NCI-H2107 (cell line): ENCODE measurements at places on chromosomes 3 and 15.

DNA sequence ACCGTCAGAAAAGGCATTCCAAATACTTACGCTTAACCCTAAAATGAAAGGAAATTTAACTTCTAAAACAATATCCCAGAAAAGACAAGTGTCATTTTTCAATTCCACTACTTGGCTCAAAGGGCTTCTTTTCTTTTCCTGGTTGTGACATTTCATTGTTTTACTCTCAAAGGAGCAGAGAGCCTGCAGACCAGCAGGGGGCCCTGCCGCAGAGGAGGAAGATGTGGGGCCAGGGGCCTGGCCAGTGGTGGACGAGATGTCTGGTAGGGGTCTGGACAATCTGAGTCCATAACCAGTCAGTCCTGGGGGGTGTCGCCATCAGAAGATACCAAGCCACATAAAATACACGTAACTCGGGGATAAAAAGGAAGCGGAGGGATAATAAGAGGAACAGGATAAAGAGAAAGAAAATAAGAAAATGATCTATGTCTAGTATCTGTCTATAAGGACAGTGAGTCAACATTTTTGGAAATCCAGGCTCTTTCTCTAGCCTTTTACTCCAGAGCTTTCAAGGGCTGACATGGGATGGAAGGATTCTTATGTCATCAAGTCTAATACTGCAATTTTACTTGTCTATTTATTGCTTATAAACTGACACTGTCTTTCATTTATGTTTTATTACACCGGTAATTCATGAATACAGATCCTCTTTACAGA is 54.2 kb upstream of the ARHGEF3 start:
- no peak for DNase-seq

DNA sequence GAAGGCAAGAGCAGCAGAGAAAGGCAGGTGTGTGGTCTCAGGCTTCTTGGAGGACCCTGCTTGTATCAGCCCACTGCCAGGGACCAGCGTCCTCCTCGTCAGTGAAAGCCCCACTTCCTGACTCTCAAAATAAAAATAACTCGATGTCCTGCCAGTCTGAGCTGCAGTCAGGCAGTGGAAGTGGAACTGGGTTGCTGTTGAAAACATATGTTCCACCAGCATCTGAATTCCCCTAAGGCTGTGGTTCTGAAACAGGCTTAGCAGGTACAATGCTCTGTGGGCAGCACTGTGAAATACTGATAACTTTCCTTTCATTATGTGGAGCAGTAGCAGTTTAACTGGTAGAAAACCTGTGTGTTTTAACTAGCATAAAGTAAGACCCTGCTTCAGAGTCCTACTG is 121.6 kb upstream of the EIF1B start:
- no peak for DNase-seq

GRCh38 chr3:71815340-71816067 is 30.6 kb upstream of the PROK2 start:
- no peak for DNase-seq

- no peak for DNase-seq
Observed at GRCh38 chr3:141478139-141478538, 8.7 kb upstream of the RASA2 start.

DNA sequence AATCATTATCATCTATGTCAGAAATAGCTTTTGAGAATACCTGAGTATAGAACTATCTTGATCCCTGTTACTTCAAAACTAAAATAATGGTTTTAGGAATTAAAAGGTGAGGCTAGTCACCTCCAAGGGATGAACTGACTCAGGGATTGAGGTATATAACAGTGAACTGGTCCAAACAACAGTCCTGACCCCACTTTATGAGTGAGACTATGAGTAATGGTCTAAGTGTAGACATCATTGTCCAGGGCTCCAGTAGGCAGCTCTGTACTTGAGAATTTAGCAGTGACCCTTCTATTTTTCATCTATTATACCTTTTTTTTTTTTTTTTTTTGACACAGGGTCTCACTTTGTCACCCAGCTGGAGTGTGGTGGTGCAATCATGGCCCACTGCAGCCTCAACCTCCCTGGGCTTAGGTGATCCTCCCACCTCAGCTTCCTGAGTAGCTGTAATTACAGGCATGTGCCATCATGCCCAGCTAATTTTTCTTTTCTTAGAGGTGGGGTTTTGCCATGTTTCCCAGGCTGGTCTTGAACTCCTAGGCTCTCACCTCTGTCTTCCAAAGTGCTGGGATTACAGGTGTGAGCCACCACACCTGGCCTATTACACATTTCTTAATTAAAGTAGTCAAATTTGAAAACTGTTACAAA is 36.3 kb downstream of the MLH1 start:
- no peak for DNase-seq

- no peak for DNase-seq
Observed at GRCh38 chr15:34436126-34436955, 1.3 kb downstream of the GOLGA8A start.

DNA sequence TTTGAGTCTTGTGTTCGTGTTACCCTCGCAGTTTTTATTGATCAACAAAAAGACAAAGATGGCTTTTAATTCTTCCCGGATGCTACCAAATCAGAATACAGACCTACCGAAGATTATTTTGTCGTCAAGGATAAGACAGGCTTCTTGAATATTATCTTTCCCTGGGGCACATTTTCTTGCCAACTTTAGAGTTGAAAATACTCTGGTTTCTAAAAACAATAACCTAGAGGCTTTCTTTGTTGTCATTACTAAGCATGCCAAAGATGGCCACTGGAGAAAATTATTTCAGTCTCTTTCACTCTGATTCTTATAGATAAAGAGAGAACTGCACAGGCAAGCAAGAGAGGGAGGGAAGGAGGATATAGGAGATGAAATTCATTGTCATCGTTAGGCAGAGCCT is 33.9 kb downstream of the OXNAD1 start:
- no peak for DNase-seq

GRCh38 chr3:195110647-195111318 is 160.2 kb downstream of the XXYLT1 start:
- no peak for DNase-seq

DNA sequence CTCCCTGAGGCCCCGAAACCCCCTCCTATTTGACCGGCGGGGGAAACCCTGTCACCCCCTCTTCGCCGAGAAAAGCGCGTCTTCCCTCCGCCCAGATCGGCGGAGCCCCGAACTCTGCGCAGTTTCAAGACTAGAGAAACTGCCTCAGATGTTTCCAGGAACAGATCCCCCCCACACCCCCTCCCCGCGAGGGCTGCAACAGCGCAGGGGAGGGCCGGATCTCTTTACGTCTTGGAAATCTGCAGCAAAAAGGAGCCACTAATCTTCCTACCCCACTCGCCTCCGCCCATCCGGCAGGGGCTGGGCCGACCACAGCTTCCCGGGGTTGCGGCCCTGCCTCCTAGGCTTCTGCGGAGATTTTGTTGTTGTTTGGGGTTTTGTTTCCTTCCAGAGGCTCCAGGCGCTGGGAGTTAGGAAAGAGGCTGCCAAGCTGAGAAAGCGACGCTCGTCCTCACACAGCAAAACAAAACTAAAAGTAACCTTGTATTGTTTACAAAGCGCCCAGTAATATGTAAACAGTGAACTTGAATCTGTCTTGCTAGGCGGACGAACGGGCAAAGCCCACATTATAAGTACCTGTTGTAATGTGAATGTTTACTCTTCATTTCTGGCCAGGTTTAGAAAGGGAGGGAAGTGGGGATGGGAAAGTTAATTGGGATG is 2.2 kb downstream of the FOXB1 start:
- no peak for DNase-seq

DNA sequence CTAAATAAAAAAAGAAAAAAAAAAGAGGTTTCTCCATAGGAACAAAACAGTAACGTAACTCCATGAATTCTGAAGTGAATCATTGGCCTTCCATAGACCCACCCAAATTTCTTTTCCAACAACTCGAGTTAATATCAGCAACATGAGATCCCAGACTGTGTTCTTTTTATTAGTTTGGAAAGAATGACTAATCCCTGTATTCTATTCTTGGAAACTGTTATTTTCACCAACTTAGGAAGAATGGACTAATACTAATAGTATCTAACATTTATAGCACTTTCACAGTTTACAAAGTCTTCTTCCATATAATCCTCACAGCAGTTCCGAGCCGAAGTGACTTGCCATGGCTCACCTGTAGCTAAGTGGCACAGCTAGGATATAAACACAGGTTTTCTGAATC is 72.7 kb upstream of the SLC4A7 start:
- DNase-seq: no peak

DNA sequence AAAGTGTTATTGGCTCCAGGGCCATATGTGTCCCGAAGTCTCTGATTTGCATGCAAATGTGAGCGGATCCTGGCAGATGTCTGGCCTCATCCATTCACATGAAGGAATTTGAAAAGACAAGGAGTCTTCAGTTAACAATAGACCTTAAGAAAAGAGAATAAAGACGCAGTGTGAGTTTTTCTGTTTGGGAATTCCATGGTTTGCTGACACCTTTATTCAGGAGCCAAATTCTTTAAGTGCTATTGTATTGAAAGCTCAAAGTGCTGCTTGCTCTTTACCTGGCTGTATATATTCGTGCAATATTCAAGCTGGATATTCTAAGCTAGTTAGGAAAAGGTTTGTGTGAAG is 2.2 kb downstream of the LRRN1 start:
- DNase-seq: no peak

DNA sequence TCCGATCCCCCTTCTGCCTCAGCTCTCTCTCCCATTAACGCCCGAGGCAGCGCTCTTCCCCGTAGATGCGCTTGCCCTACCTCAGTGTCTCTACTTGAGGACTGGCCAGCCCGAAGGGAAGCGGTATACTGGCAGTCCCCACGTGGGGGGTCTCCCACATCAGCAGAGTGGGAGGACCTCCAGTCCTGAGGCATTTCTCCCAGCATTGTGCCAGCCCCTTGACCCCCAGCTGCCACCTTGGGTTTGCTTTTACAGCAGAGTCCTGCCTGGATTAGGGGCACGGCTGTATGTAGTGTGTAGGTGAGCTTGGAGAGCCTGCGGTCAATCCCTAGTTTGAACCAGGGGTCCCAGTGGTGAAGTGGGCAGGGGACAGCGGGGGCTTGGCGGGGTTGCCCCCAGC is 767 bp downstream of the SEMA3F start:
- no peak for DNase-seq

GRCh38 chr3:80898211-80898610 is 863.2 kb downstream of the GBE1 start:
- no peak for DNase-seq

GRCh38 chr3:141753399-141753798 is 9.8 kb upstream of the GRK7 start:
- no peak for DNase-seq

DNA sequence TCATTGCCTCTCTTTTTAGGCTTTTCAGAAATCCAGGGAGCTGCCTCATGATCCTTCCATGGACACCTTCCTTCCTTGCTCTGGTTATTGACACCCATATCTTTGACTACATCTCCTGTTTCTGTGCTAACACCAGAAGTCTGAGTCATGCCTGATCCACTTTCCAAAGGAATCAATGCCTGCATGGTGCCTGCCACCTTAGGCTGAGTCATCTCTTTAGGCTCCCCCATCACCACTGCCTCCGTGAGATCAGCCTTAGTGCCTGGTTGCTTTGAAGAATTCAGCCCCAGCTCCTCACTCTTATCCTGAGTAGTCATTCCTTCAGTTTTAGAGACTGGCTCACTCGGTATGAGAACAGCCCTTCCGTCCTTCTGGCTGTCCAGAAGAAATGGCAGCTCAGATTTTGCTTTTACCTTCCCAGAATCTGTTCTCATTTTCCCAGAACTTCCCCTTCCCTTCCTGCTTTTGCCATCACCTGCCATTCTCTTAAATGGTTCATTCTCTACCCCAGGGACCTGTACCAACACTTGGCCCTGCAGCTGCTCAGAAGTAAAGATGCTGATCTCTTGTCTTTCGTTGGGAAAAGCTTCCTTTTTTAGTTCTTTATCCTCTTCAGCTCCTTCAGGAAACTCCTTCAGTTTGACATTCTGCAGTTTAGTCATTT is 105.3 kb downstream of the MAP4 start:
- DNase-seq: no peak

DNA sequence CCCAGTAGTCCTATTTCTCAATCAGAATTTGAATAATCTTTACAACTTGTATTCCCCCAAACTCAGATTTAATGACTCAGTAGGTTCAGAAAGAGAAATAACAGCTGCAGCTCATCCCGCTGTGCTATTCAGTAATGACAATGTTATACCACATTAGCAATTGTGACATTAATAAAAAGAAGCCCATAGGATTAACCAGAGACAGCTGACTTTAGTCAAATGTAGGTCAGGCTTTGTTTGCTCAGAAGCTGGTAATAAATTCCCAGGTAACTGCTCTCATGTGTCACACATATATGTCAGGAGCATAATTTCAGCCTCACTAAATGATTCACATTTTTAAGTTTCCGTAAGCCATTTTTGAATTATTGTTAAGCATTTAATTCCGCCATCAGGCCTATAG is 222.0 kb upstream of the UBE2E2 start:
- DNase-seq: no peak

- DNase-seq: no peak
Observed at GRCh38 chr15:60096157-60096556, 92.0 kb downstream of the FOXB1 start.

DNA sequence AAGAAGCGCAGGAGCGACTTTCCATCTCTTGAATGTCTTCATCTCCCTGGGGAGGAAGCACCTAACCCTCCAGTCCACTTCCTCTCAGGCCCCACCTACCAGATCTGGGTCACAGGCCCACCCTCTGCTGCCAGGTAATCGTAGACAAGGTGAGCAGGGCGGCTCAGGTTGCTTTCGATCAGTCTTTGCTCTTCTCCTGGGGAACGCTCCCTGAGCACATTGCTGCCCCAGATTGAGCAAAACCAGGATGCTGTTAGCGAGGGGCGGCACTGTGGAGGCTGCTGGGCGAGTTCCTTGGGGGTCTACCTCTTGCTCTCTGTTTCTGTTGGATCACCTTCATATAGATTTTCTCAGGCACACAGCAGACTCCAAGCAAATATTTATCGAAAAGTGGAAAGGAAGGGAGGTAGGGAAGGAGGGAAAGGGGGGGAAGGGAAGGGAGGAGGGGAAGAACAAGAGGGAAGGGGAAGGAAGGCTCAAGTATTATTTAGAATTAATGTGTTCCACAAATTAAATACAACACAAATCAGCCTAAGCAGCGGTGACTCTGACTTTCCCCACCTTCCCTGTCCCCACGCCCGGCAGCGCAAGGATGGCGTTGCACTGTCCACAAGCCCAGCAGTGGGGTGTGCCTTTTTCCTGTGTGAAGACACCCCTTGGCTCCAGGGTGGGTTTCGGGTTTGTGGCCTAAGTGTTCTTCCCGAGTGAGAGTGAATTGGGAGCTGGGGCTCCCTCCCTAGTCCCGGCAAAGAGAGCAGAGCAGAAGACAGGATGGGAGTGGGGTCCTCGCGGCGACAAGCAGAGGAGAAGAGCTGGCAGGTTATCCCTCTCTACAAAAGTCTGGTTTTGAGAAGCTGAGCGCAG is 6.1 kb upstream of the PCSK6 start:
- no peak for DNase-seq

- peak; percentile 98 for DNase-seq
Observed at GRCh38 chr3:169354774-169355501, 308.6 kb downstream of the MECOM start.

- no peak for DNase-seq
Observed at GRCh38 chr3:194870394-194871110, 184.9 kb downstream of the FAM43A start.

GRCh38 chr15:33104212-33104611 is 90.3 kb downstream of the FMN1 start:
- no peak for DNase-seq

GRCh38 chr3:137163241-137163871 is 205.6 kb downstream of the IL20RB start:
- DNase-seq: peak; percentile 64
